ENCODE measurements at places on chromosomes 3 and 15.

DNA sequence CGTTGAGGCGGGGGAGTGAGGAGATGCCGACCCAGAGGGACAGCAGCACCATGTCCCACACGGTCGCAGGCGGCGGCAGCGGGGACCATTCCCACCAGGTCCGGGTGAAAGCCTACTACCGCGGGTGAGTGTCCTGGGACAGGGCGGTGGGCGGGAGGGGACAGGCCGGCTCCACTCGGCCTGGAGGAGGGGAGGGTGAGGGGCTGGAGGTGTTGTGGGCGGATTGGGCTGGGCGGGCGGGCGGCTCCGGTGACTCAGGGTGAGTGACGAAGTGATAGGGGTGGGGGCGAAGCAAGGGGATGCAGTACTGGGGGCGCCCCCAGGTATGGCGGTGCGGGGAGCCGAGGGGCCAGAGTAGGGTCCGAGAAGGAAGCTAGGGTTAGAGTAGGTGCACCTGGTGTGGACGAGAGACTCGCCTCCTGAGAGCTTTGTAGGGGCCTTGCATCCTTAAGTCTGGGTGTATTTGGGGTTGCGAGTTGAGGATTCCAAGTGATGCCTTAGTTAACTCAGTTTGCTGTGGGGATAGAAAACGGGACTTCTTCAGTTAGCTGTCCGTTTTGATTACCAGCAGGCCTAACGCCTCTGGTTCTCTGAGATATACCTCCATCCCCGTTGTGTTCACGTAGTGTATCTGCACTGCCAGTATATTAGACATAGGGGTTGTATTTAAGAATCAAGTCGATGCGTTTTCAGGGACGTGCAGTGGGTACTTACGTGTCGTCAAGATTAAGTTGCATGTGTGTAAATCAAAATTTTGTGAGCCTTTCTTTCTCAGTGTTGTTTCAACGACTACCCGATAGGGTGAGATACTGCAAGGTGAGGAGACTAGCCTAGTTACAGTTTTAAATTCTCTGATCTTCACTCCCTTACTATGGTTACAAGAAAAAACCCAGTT is 670 bp downstream of the PRKCI start:
- no peak for DNase-seq

DNA sequence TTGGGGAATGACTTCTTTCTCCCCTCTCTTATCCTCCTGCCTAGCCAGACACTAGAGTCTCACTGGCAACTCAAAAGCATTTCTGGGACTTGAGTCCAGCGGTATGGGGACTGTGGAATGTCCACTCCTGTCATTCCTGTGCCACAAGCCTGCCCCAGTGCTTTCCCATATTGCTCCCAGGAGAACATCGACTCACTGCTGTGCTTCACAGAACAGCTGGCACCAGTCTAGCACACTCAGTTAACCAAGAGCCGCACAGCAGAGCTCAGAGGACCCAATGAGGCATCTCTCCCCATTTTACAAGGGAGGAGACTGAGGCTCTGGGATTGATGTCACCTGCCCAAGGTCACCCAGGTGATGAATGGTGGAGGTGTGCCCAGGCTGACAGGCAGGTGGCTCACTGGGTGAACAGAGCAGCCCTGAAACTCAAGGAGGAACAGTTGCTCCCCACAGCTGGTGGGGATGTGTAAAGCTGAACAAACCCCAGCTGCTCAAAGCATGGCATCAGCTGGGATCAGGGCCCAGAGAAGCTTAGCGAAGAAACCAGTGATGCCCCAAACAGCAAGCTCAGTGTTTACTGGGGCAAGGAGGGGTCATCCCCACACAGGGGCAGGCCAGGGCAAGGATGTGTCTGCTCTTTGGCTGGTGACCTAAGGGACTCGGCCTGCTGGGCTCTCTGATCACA is 35.4 kb upstream of the DUSP7 start:
- DNase-seq: peak; percentile 38

DNA sequence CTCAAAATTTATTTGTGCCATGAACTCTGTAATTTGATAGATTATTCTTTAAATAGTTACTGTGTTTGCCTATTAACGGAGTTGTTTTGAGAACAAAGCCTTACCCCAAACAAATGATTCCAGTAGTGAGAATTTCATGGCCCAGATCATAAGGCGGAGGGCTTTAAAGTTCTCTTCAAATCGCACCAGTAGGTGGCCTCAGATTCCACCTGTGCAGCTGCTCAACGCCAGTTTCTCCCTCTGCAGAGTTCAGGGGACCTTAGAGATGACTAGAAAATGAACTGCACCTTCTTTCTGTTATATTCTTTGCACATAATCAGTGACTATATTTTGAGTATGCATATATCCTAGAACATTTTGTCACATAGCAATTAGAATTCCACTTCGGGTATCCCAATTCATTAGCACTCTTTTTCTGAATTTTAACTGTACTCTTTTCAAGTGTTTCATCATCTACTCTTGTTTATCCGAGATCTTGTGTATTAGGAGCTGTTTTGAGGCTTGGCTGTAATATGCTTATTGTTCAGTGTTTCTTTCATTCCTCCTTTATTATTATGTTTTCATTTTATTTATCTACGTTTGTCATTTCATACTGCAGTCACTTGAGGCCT is 232.6 kb upstream of the CHRM5 start:
- DNase-seq: no peak

DNA sequence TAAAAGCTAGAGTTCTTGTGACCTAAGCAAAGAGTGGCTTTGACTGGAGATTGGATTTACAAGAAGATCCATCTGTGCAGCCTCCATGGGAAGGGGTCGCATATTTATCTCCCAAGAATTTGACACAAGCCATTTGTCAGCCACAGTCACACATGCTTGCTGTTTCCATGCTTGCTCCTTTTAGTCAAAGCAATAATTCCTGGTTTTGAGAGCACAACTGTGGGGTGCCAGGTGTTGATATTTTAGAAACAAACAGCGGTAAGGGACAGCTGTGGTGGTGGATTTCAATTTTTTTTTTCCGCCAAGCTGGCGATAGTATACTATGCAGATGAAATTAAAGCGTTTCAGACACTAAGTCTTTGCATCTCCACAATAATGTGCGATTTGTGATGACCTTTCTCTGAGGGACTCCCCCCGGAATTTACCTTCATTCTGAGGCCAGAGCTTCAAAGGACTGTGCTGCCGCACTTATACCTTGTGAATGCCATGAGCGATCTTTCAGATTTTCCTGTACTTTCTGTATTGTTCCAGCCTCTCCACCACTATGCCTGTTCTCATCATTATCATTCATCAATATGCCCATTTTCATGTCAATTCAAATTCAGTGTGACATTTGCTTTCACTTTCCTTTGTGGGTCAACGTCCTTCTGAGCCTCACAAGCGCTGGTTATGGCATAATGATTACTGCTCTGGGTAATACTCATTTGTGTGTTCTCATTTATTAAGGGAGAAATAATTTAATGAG is 108.2 kb upstream of the KBTBD8 start:
- DNase-seq: no peak

DNA sequence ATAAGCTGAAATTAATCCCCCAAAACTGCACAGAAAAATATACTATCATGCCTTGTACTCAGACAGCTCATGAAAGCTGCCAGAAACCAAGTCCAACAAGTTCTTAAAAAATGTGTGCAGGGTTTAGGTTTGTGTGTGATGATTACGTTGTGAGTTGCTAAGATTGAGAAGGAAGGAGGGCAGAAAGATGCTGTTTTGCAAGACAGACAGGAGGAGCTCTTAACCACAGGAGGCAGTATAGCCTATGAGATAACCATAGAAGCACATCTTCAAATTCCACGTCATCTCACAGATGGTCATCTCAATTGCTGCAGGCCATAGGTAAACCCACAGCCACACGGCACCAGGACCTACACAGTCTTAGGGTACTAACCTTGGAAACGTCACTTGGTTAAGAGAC is 191.9 kb downstream of the STT3B start:
- no peak for DNase-seq

Data from epithelial cell of proximal tubule (primary cell).